Vagina (tissue), 2 donors: ENCODE measurements at places on chromosomes 2 and 18. TPM values are rescaled to one million over a fixed set of nuclear protein-coding genes. Genes with fewer than 3 reads are reported as not detected.

- no peak overlapping the region for H3K4me3 ChIP-seq
- H3K27me3 ChIP-seq, result no peaks in the 10 kb centered on the region
- H3K27ac ChIP-seq, result no peak overlapping the region
- H3K36me3 ChIP-seq, result no peaks in the 10 kb centered on the region
- DNase-seq, result no peak
Observed at GRCh38 chr18:3151399-3152264, 68.1 kb downstream of the MYOM1 start.

Gene FZD7
- total RNA-seq, result 37.1 TPM

Gene CYRIA
- 12.5 TPM for total RNA-seq

Gene ACADL
- 10.6 TPM for total RNA-seq

Gene ZC3H6
- total RNA-seq, result 12.0 TPM

Gene CPLX4
- not detected for total RNA-seq

GRCh38 chr2:32715981-32716380, 88.1 kb downstream of the TTC27 start:
- H3K4me1 ChIP-seq, result peaks cover 31% of the 10 kb centered on the region
- no peaks in the 10 kb centered on the region for H3K27me3 ChIP-seq
- DNase-seq, result no peak
- H3K27ac ChIP-seq, result no peak overlapping the region

- H3K27ac ChIP-seq, result no peak overlapping the region
- H3K36me3 ChIP-seq, result no peaks in the 10 kb centered on the region
- no peaks in the 10 kb centered on the region for H3K27me3 ChIP-seq
- DNase-seq, result no peak
- no peak overlapping the region for H3K4me3 ChIP-seq
Observed at GRCh38 chr2:182116774-182117173, 131.1 kb downstream of the PPP1R1C start.

GRCh38 chr2:207122651-207123334, 43.0 kb downstream of the KLF7 start:
- H3K4me1 ChIP-seq, result peaks cover 23% of the 10 kb centered on the region
- H3K36me3 ChIP-seq, result peaks cover 11% of the 10 kb centered on the region
- no peaks in the 10 kb centered on the region for H3K27me3 ChIP-seq
- H3K4me3 ChIP-seq, result no peak overlapping the region
- H3K27ac ChIP-seq, result no peak overlapping the region

DNA sequence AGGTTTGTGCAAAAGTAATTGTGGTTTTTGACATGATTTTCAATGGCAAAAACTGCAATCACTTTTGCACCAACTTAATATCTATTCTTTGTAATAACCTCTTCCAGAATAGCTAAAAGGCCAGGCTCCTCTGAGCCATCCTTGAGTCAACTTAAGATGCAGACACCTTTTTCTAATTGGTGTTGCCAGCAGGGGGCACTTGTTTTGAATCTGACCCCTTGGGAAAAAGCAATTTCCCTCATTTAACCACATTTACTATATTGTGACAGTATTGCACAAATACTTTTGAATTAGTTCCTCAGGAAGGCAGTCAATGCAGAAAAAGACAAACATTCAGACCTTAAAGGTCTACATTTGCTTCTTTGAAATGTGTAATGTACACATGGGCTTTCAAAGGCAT, 78.6 kb upstream of the GALNT5 start:
- no peak overlapping the region for H3K27ac ChIP-seq
- peaks cover 4% of the 10 kb centered on the region for H3K4me1 ChIP-seq
- no peak overlapping the region for H3K4me3 ChIP-seq
- H3K27me3 ChIP-seq, result no peaks in the 10 kb centered on the region
- no peak for DNase-seq
- no peaks in the 10 kb centered on the region for H3K36me3 ChIP-seq

DNA sequence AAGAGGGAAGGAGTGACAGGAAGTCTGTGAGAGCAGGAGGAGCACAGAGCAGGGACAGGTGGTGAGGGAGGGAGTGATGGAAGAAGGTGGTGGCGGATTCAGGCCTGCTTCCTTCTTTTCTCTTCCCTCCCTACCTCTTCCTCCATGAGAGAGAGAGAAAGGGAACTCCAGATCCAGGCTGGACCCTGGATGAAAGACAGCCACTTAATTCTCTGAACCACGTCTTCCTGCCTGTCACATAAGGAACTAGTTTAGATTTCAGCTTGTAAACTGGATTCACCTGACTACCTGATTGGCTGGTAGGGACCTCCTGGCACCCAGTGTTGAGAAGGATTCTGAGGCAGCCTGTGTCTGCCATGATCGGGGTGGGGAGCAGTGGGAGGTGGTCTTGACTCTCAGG, 48.9 kb downstream of the PAX8 start:
- H3K27me3 ChIP-seq, result no peaks in the 10 kb centered on the region
- H3K4me3 ChIP-seq, result no peak overlapping the region
- DNase-seq, result no peak

Gene ANKRD62
- total RNA-seq, result 1.2 TPM

DNA sequence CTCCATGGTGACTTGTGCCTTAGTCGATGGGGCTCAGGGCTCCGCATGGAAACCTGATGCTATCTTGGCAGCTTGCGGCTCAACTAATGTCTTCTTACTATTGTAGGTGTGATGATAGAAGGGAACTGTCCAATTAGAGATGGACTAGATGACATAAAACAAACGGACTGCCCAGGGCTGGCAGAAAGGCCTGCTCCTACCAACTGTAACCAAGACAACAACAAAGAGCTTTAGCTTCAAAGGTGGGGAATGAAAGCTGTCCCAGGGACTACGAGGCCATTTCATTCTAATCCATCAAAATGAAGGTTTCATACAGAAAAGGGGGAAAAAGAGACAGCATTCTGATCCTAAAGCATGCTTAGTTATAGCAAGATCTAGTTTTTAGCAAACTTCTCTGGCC, 186.9 kb upstream of the ACAA2 start:
- H3K4me3 ChIP-seq, result no peak overlapping the region
- no peak for DNase-seq
- no peak overlapping the region for H3K27ac ChIP-seq
- H3K27me3 ChIP-seq, result no peaks in the 10 kb centered on the region
- no peaks in the 10 kb centered on the region for H3K36me3 ChIP-seq

- no peaks in the 10 kb centered on the region for H3K36me3 ChIP-seq
- no peak overlapping the region for H3K27ac ChIP-seq
- no peaks in the 10 kb centered on the region for H3K27me3 ChIP-seq
- H3K4me1 ChIP-seq, result no peaks in the 10 kb centered on the region
- DNase-seq, result no peak
- no peak overlapping the region for H3K4me3 ChIP-seq
Observed at GRCh38 chr2:33958591-33958990, 359.5 kb upstream of the FAM98A start.

DNA sequence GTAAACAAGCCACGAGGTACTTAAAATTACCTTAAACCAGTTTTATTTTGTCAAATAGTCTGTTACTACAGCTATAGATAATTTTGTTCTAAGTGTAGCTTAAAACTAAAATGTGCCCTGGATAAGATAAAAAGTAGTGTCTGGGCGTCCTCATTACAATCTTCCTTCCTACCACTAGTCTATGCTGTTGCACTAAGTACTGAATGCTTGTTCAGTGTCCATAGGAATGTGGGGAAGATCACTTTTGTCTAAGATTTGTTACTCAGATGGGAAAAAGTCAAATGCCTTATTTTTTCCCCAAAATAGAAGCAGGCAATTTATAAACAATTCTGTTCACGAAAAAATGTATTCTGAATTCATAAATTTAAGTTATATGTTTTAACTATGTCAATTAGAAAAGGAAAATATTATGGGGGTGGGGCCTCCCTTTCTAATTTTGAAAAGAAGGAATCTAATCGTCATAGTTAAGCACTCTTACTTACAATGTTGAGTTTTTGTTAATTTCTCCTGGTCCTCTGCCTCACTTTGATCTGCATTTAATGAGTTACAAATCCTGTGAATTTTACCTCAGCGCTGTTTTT, 140.4 kb upstream of the VRK2 start:
- no peaks in the 10 kb centered on the region for H3K4me1 ChIP-seq
- H3K4me3 ChIP-seq, result no peak overlapping the region
- H3K27me3 ChIP-seq, result no peaks in the 10 kb centered on the region
- DNase-seq, result no peak

GRCh38 chr2:239954166-239955086, 70.7 kb downstream of the NDUFA10 start:
- H3K27me3 ChIP-seq, result no peaks in the 10 kb centered on the region
- no peak for DNase-seq
- H3K27ac ChIP-seq, result peak overlapping the region; percentile 51
- no peaks in the 10 kb centered on the region for H3K36me3 ChIP-seq
- peak overlapping the region; percentile 15 for H3K4me3 ChIP-seq

- H3K4me3 ChIP-seq, result no peak overlapping the region
- H3K27ac ChIP-seq, result no peak overlapping the region
- no peaks in the 10 kb centered on the region for H3K4me1 ChIP-seq
- DNase-seq, result no peak
- no peaks in the 10 kb centered on the region for H3K27me3 ChIP-seq
Observed at GRCh38 chr2:188931361-188931760, 42.8 kb upstream of the COL3A1 start.

Gene GNLY
- 3.2 TPM for total RNA-seq

Gene E2F6
- 9.1 TPM for total RNA-seq

Gene OSBPL1A
- 33.9 TPM for total RNA-seq

Gene UCN
- total RNA-seq, result 3.2 TPM

- H3K36me3 ChIP-seq, result no peaks in the 10 kb centered on the region
- H3K4me3 ChIP-seq, result no peak overlapping the region
- H3K27me3 ChIP-seq, result no peaks in the 10 kb centered on the region
Observed at GRCh38 chr2:168907940-168908662, 7.0 kb downstream of the G6PC2 start.

Gene RESP18
- not detected for total RNA-seq

Gene KCNG2
- not detected for total RNA-seq

Gene ABCB6
- total RNA-seq, result 23.8 TPM

DNA sequence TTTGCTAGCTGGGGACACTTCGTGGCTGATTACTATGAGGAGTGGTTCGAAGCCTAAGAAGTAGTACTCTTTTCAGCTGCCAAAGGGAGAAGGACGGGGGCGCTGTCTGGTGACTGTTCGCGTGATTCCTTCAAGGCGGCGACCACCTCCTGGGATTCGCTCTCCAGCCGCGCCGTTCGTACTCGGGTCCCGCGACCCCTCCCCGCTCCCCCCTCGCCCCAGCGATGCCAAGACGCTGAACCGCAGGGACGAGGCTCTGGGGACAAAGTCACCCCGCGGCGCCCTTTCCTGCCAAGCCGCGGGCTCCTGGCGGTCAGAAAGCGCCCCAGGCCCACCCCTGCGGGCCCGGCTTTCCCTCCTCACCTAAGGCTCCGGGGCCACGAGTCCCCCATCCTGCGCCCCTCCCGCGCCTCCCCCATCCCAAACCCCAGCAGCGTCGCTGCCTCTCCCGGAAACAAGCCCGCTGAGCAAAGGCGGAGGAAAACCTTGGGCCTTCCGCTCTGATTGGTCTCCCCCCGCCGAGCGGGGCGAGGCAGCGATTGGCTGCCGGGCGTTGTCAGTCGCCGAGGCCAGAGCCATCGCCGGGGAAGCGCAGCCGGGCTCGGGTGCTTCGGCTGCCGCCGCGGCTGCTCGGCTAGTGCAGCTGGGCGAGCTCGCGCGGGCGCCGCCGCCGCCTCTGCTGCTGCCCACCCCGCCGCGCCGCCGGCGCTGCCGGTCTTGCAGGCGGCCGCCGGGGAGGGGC, 404.3 kb downstream of the XIRP2 start:
- DNase-seq, result no peak
- H3K27me3 ChIP-seq, result no peaks in the 10 kb centered on the region
- no peaks in the 10 kb centered on the region for H3K36me3 ChIP-seq
- peaks cover 15% of the 10 kb centered on the region for H3K4me1 ChIP-seq
- H3K27ac ChIP-seq, result peak within 1 kb of the TSS; percentile 85

- DNase-seq, result no peak
- H3K36me3 ChIP-seq, result no peaks in the 10 kb centered on the region
- H3K4me1 ChIP-seq, result no peaks in the 10 kb centered on the region
Observed at GRCh38 chr2:183359867-183360266, 235.6 kb downstream of the NUP35 start.

DNA sequence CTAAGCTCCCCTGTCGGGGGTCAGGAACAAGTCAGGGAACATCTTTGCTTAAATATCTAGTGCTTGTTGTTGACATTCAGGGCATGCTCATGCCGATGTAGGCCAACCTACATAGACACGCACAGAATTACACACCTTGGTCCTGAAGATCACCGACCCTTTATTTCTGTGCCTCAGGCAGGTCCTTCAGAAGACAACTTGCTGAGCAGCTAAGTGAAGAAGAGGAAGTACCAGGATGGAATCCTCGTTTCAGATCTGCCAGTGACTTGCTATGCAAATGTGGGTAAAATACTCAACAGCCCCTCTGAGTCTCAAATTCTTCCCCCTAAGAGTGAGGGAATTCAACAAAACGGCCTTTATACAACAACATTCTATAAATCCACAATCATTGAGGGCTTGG, 494.7 kb downstream of the BCL11A start:
- H3K4me3 ChIP-seq, result no peak overlapping the region
- no peaks in the 10 kb centered on the region for H3K36me3 ChIP-seq
- no peaks in the 10 kb centered on the region for H3K27me3 ChIP-seq
- no peak overlapping the region for H3K27ac ChIP-seq
- DNase-seq, result no peak
- H3K4me1 ChIP-seq, result no peaks in the 10 kb centered on the region

Gene ADGRF3
- total RNA-seq, result 0.49 TPM

- no peaks in the 10 kb centered on the region for H3K4me1 ChIP-seq
- no peaks in the 10 kb centered on the region for H3K27me3 ChIP-seq
Observed at GRCh38 chr18:76988827-76989646, 143.5 kb downstream of the MBP start.

GRCh38 chr2:227180770-227181169, 16.3 kb downstream of the COL4A3 start:
- no peaks in the 10 kb centered on the region for H3K36me3 ChIP-seq
- no peak overlapping the region for H3K27ac ChIP-seq
- peaks cover 7% of the 10 kb centered on the region for H3K4me1 ChIP-seq
- no peak overlapping the region for H3K4me3 ChIP-seq
- no peak for DNase-seq
- no peaks in the 10 kb centered on the region for H3K27me3 ChIP-seq

GRCh38 chr2:33378556-33379210, 97.8 kb upstream of the RASGRP3 start:
- no peaks in the 10 kb centered on the region for H3K36me3 ChIP-seq
- no peak for DNase-seq
- H3K27me3 ChIP-seq, result no peaks in the 10 kb centered on the region
- no peak overlapping the region for H3K27ac ChIP-seq

Gene C2orf80
- not detected for total RNA-seq

Gene ADRA2B
- 0.49 TPM for total RNA-seq

- H3K27me3 ChIP-seq, result no peaks in the 10 kb centered on the region
- DNase-seq, result no peak
- no peak overlapping the region for H3K4me3 ChIP-seq
- H3K36me3 ChIP-seq, result no peaks in the 10 kb centered on the region
- peaks cover 4% of the 10 kb centered on the region for H3K4me1 ChIP-seq
Observed at GRCh38 chr2:176484838-176485237, 215.6 kb downstream of the MTX2 start.

GRCh38 chr2:175126661-175127060, 41.3 kb downstream of the ATF2 start:
- H3K27me3 ChIP-seq, result no peaks in the 10 kb centered on the region
- H3K4me3 ChIP-seq, result no peak overlapping the region
- no peak overlapping the region for H3K27ac ChIP-seq
- peaks cover 7% of the 10 kb centered on the region for H3K4me1 ChIP-seq

Gene MYCN
- total RNA-seq, result 2.0 TPM
